AG08395 (cell line): ENCODE measurements at places on chromosomes 1 and 21.

- DNase-seq, result no peak
Observed at GRCh38 chr1:240304466-240304865, 212.8 kb downstream of the FMN2 start.

- peak; percentile 27 for DNase-seq
Observed at GRCh38 chr1:70142075-70142474, 63.3 kb downstream of the LRRC40 start.

GRCh38 chr1:201089596-201089995 lies 22.6 kb downstream of the CACNA1S start:
- DNase-seq, result no peak

DNA sequence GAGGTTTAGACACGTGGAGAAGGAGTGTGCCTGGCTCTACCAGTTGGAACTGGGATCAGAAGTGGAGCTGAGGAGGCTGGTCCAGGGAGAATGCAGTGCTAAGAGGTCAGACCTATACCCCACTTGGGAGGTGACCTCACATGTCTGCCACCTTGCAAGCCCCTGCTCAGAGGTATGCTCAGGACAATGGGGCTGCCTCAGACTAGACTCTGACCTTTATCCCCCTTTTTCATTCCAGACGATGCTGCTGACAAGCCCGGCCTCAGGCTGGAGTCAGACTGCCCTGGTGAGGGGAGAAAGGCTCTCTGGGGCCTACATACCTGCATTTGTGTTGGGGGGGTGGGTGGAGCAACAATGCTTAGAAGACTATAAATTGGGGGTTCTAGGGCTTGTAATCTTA lies 5.2 kb downstream of the KCNJ10 start:
- no peak for DNase-seq

- peak; percentile 70 for DNase-seq
Observed at GRCh38 chr1:205458777-205459566, 3.1 kb upstream of the BLACAT1 start.

GRCh38 chr1:1183221-1183747 lies 9.6 kb downstream of the TTLL10 start:
- no peak for DNase-seq

- DNase-seq, result no peak
Observed at GRCh38 chr1:101154547-101154946, 82.3 kb upstream of the S1PR1 start.

GRCh38 chr1:48654606-48655210 lies 122.0 kb downstream of the BEND5 start:
- DNase-seq, result no peak

- DNase-seq, result peak; percentile 97
Observed at GRCh38 chr1:51969038-51969705, 21.3 kb downstream of the RAB3B start.

- DNase-seq, result no peak
Observed at GRCh38 chr21:39451332-39452206, at the start of gene SH3BGR. Gene SH3BGR, plus strand, starts transcription at chr21:39451970. Its CDS starts 127 bp downstream, at chr21:39452097.

DNA sequence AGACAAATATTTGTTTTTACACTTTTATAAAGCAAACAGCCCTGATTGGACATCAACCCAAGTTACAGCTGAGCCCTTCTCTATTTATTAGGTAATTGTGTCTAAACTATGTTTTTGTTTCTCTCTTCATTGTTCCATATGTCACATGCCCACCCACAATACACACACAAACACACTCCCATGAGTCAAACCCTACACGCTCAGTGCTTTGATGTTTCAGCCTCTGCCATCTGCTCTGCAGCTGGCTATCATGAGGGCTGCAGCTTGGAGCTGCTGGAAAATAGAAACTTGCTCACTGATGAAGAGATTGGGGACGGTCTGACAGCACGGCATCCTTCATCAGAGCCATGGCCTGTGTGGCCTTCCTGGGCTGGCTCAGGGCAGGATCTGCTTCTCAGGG lies 41.7 kb downstream of the PSMG1 start:
- DNase-seq, result peak; percentile 49

DNA sequence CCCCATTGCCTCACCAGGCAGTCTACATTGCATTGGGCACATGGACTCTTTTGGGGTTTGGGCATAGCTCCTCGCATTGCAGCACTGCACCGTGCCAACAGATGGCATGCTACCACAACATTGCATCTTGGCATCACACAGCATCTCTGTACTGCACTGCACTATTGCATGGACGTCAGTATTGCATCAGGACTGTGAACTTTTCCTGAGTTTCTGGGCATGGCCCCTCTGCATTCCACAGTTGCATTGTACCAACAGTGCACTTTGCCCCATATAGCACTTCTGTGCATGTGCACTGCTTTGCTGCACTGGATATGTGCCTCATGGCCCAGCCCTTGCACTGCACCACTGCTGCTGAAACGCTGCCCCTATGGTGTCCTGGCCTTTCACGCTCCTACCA lies 9.6 kb downstream of the PTPRU start:
- DNase-seq, result peak; percentile 68

DNA sequence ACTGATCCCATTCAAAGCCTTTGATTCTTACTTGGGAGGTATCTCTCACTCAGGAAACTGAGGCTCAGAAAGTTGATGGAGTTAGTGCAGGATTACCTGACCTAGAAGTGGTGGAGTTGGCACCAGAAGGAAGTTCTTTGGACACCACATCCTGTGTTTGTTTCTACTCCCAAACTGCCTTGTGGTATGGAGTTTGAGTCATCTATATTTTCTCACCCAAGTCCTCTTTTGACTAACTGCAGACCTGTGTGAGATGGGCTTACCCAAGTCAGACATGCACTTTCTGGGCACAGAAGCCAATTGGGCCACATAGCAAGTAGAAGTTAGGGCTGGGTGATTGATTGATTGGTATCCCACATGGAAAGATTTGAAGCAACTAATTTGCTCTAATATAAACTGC lies 36.1 kb downstream of the FGGY start:
- peak; percentile 57 for DNase-seq

- peak; percentile 50 for DNase-seq
Observed at GRCh38 chr1:214864896-214865688, 217.4 kb upstream of the KCNK2 start.

DNA sequence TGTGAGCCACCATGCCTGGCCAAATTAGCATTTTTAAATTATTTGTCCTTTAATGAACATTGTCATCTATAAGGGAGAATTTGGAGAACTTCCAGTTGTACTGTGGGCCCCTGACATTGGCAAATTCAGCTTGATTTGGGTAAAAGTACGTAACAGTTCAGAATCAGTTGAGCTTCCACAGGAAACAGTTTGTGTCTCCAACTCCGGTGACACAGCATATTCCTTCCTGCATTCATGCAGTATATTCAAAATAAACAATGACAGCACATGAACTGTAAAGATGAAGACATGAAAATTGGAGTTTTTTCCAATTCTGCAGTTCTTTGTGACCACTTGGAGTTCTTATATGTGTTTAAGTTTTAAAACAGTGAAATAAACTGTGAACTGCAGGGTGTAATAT lies 28.2 kb downstream of the RNF220 start:
- no peak for DNase-seq

DNA sequence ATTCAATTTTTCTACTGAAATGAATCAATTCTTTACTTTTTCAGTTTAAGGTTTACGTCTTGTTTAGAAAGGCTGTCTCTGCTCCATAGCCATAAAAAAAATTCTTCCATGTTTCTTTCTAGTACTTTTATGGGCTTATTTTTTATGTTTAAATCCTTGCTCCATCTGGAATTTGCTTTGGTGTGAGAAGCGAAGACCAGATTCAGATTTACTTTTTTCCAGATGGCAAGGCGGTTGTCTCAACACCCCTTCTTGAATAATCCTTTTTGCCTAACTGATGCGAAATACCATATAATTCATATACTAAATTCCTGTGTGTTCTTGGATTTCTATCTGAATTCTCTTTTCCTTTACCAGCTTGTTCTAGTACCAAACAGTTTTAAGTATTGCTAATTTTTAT lies 101.5 kb downstream of the C1orf94 start:
- no peak for DNase-seq

- DNase-seq, result no peak
Observed at GRCh38 chr21:17532292-17532691, 19.4 kb downstream of the CXADR start.

DNA sequence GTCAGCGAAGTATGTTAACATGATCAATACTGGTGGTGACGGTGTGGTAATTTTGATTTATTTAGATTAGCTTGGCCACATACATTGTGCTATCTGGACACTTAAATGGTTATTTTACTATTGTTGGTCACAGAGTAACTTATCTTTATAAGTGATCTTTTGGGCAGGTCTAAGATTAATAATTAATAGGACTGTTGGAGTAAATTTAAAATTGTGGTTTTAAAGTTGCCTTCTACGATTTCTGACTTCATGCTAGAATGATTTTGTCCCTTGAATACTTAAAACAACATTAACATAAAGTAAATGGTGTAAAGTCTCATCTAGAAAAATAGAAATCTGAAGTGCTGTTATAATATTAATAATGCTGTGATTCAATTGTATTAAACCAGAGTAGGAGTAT lies 14.7 kb downstream of the SRRM1 start:
- DNase-seq, result no peak

GRCh38 chr21:33490991-33491372 lies 534 bp downstream of the DNAJC28 start:
- no peak for DNase-seq

- peak; percentile 90 for DNase-seq
Observed at GRCh38 chr1:27026621-27027574, 14.2 kb upstream of the TENT5B start.

DNA sequence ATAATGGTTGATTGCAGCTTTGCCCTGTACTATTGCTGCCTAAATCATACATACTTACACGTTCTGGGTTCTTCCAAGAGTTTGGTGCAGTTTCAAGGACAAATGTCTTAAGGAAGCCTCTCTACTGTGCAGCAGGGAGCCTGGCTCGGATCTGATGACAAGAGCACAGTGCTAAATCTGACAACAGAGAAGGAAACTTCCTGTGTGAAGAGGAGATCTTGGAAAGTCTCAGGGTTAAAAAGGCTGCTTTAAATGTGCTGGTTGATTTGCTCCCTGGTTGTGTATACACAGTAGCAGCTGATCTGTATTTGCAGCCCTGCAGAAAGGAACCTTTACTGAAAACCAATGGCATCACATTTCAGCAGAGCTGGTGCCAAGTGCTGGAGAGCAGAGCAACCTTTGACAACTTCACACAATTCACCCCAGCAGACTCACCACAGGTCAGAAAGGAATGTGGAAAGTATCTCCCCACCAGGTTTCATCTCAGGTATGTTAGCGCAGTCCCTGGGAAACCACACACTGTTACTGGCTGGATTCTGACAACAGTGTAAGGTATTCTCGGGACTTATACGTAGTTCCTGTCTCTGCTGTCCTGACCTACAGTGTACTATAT lies 355.0 kb upstream of the ESRRG start:
- DNase-seq, result no peak

DNA sequence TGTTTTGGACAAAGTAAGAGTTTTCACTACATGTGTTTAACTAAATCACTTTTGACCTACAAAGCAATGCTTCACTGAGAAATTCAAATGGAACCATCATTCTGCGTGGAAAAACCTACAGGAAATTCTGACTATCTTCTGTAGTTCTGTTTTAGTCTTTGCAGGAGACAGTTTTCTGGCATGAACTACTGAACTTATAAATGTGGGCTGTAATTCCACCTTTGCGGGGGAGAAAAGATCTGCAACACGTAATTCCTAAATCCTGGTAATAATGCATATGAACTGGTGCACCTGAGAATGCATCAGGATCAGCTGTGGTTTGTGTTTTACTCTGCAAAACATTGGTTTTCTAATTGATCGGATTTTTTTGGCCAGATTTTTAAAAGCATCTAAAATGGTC lies 106.0 kb downstream of the VPS13D start:
- DNase-seq, result no peak

GRCh38 chr1:205972491-205973168 lies 29.4 kb upstream of the SLC26A9 start:
- no peak for DNase-seq

GRCh38 chr1:160830321-160831153 lies 32.1 kb downstream of the CD244 start:
- DNase-seq, result peak; percentile 4

DNA sequence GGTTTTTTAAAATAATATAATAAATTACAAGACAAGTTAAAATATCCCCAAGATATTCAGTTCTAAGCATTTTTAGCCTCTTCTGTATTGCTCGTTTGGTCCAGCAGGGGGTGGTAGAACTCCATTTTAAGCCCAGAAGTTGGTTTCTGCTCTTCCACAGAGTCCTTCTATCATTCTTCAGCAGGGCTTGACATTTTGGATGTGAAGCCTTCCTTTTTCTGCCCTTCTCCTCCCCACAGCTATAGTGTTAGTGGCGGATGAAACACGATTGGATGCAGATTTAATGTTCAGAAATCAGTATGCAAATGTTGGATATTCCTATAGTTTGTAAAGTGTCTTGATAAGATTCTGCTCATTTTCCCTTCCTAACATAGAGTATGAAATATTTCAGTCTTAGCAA lies 1.4 kb downstream of the NCAM2 start:
- peak; percentile 54 for DNase-seq

GRCh38 chr1:95518310-95518709 lies 284.3 kb downstream of the RWDD3 start:
- no peak for DNase-seq

DNA sequence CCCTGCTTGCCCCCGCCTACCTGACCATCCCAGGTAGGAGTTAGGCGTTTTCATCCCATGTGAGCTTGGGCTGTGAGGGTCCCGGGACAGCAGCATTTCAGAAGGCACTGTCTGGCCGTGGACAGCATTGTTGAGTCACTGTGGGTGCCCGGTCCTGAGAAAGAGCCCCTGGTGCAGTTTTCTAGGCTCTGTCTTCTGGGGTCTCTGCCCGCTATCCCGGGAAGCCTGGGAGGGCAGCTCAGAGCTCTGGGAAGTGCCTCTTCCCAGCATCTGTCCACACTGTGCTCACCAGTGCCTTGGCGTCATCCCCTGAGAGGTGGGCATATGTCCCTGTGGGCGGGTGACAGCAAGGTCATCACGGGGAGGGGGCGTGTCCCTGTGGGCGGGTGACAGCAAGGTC lies 11.4 kb upstream of the ZNF669 start:
- no peak for DNase-seq

DNA sequence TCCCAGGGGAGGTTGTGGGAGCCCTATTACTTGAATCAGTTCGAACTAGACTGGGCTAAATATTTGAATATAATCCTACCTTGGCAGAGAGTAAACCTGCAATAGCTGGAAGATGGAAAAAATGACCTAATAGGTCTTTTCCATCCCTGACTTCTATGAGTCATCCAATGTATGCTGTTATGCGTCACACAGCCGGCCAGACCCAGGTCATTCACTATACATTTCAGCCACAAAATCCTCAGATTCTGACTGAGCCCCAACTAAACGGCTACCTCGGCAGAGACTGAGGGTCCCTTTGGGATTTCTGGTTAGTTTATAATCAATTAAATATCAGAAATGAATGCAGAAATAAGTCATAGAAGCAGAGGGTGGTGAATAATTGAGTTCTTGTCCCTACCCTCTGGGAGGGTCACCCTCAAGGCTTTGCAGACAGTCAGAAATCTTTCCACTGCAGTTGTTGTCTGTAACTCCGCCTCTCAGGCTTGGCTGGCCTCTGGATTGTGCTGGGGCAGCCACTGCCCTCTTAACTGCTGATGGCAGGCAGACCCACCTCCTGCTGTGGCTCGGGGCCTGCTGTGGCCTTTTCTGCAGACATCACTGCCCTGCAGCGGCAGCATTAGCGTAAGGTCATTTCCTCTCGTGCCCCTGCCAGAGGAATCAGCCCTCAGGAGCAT lies 240.5 kb downstream of the TGFB2 start:
- DNase-seq, result no peak

GRCh38 chr1:47865881-47866535 lies 131.2 kb downstream of the TRABD2B start:
- DNase-seq, result no peak
